ENCODE measurements at places on chromosomes 16 and 17.

DNA sequence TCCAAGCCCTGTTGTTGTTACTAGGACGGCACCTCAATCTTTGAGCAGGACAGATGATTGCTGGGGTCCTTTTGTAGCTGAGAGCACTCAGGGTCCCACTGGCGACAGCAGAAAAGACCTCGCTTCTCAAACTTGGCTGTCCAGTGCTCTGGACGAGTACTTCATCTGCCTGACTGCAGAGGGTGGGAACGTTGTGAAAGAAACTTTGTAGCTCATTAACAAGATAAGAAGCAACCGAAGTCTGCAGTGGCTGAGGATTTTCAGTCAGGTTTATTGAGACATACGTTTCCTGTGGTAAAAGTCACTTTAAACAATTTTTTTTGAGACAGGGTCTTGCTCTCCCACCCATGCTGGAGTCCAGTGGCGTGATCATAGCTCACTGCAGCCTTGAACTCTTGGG, 191.7 kb downstream of the PRKCB start:
- DNase-seq, result no peak

DNA sequence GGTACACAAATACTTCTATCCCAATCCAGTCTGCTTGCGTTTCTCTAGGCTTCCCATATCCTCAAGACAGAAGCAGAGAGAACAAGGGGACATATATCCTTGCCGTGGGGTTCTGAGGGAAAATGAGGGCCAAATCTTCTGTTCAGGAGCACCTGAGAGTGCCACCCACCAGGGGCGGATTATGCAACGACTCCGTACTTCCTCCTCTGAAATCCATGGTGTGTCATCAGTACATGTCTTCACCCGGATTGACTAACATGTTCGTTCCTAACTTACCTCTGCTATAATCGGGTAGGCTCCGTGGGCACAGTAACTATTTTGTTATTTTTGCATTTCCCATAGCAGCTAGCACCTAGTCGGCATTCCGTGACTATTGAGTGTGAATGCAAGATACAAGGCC, 7.8 kb upstream of the ZNF200 start:
- no peak for DNase-seq

DNA sequence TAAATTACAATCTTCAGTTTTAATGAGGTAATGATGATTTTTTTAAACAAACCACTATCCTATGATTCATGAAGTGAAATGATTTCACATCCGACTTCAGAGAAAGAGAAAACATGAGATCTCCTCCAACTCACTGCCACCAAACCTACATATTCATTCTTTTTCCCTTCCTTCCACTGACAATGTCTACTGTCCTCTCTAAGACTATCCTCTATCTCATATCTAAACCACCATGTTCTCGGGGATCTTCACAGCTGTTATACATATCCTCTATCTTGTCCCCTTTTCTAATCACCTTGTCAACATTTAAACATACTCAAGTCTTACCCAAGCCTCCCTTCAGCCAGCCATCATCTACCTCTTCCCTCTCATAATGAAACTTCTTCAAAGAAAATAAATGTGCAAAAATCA, 53.5 kb downstream of the SMURF2 start:
- DNase-seq, result no peak

DNA sequence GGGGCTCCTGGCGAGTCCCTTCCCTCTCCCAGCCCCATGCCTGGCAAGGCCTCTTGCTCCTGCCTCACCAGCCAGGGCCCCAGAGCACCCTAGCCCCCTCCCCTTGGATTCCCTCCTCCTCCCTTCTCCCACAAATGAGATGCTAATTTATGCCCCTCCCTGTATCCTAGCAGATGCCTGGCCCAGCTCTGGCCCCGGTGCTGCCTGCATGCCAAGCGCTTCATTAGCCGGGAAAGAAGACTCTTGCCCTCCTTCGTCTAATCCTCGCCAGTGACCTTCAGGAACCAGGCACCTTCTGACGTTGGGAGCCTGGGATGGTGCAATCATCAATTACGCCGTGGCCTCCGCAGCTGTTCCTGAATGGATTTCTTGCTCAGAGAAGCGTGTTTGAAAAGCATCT, 127.8 kb downstream of the SDK2 start:
- DNase-seq, result no peak

DNA sequence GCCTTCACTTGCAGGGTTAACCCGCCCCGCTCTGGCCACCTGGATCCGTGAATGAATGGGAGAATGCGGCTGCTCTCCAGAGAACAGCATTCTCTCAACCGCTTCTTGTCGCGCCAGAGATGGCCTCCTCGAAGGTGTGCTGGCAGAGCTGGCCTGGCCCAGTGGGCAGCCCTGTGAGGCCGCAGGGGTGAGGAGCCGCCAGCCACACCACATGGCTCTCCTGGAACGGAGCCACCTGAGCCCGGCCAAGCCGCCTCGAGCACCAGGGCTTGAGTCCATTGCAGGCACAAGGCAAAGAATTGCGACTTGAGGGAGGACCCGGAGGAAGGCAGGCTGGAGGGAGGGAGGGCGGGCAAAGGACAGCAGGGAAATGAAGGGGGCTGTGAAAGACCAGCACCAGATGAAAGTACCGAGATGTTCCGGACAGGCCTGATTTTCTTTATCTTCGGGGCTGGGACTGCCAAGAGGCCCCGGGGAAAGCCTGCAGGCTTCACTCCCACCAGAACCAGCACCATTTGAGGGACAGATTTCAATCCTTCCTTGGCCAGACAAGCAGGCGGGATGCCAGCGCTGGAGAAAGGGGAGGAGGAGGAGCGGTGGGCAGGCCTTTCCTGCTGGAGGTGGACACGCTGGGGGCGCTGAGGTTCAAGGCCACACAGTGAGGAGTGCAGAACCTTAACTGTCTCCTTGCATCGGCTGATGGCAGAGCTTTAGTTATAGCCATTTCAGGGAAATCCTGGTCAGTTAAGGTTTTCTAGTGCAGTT, 69.4 kb downstream of the MRC2 start:
- no peak for DNase-seq

GRCh38 chr16:23676924-23677480, 1.7 kb upstream of the PLK1 start:
- DNase-seq, result no peak

DNA sequence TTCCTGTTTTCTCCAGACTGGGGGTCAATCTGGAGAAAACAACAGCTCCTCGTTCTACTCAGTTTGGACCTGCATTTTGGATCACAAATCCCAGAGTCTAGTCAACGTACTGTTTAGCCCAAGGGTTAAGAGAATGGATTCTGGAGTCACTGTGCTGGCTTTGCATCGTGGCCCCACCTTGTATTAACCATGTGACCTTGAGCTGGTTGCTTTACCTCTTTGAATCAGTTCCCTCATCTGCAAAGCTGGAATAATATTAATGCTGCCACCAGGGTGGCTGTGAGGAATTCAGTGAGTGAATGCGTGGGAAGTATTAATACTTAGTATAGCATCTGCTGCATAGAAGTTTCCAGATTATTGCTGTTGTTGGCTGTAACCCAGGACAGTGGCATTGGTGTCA, 11.3 kb upstream of the DHRS7C start:
- DNase-seq, result peak; percentile 21

GRCh38 chr17:30021708-30022317, 80.4 kb downstream of the EFCAB5 start:
- peak; percentile 75 for DNase-seq

DNA sequence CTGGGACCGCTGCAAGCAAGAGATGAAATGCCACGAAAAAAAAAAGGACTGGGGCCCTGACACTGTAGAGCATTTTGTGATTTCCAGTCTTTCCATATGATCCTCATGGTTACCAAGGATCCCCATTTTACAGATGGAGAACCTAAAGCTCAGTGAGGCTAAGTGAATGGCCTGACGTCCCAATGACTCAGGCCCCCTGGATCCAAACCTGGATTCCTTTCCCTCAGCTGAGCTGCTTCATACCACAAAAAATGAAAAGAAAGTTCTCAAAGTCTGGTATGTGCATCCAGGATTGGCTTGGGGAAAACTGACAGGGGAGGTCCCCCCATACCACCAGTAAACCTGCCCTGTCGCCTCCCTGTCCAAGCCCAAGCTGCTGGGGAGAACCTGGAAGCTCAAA, 80.5 kb downstream of the TEX14 start:
- no peak for DNase-seq

GRCh38 chr16:27244363-27244755, 24.2 kb downstream of the NSMCE1 start:
- no peak for DNase-seq

DNA sequence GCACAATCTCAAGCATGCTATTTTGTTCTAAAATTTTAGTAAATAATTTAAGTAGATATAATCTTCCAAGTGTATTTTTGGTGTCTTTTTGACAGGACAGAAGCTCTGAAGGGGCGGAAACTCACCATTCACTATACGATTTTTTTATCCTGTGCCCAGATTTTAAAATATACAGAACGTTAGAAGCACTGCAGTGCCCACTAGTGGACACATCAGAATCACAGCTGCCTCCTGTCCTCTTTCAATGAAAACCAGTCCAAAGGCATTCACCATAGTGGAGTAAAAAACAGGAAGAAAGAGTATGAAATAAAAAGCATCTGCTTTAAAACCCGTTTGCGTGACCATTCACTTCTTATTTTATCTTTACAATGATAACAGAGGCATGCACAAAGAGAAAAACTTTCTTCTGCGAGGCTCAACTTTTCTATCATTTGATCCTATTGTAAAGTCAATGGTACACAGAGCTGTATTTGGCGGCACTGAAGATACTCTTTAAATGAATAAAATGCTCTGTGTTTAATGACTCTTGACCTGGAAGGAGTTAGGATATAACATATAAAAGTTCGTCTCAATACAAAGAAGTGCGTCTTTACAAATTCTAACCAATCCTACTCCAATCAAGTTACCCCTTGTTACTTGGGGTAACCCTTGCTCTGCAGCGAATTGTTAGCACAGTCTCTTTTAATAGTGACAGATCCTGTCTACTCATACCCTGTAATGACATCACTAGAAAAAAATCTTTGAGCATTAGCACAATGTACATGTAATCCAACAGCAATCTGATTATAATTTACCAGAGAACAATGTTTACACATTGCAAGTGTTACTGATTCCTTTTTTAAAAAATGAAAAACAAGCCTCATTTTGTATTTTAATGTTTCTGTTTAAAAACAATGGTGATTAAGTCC, 339.8 kb upstream of the PSMD7 start:
- DNase-seq, result peak; percentile 37

GRCh38 chr16:73058616-73059409, 10.9 kb upstream of the ZFHX3 start:
- peak; percentile 42 for DNase-seq

All from LoVo (cell line).